Activated naive CD4-positive, alpha-beta T cell treated with anti-CD3 and anti-CD28 coated beads, Interleukin-2, amount 50 U/mL, for 16 hours (primary cell): ENCODE measurements at places on chromosomes 1 and 21.

DNA sequence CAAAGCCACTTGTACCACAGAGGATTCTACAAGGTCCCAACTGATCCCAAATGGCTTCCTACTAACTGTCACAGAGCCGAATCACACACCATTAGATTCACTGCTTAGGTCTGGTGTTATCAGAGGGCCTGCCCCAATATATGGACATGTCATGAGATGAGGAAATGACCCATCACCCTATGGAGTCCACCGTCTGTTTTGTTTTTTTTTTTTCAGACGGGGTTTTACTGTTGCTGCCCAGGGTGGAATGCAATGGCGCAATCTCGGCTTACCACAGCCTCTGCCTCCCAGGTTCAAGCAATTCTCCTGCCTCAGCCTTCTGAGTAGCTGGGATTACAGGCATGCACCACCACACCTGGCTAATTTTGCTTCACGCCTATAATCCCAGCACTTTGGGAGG lies 83.8 kb upstream of the ETS2 start:
- no peak for DNase-seq

- no peak for DNase-seq
Observed at GRCh38 chr1:61220536-61220935, 138.2 kb downstream of the NFIA start.

DNA sequence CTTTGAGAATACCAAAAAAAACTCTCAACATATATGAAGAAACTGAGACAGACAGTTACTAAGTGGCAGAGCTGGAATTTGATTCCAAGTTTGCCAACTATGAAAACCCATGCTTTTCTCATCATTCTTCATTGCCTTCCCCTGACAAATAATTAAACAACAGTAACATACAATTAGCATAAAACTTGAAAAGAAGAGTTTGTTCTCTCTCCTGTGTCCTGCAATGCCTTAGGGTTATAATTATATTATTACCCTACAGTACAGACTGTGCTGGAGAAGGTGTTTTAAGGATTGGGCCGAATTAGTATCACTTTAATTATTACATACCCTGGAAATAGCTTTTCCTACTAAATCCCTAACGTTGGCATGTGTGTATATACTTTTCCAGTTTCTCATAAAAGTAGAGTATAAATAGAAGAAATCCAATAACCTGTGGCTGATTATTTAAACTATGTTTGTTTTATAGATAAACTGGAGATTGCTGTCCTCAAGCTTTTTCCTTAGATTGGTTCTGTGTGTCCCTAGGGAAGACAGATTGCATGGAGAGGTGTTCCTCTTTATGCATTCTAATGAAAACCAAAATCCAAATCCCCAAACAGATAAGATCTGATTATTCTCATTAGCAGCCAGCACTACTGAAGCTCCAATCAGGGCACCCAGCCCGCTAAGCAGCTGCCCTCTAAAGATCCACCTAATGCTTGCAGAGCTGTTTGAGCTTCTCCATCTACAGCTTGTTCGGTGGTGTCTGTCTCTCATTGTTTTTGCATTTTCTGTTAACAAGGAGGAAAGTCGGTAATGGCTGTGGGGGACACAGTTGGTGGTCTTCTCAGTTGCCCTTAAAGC lies 156.3 kb downstream of the TM2D1 start:
- DNase-seq = no peak

DNA sequence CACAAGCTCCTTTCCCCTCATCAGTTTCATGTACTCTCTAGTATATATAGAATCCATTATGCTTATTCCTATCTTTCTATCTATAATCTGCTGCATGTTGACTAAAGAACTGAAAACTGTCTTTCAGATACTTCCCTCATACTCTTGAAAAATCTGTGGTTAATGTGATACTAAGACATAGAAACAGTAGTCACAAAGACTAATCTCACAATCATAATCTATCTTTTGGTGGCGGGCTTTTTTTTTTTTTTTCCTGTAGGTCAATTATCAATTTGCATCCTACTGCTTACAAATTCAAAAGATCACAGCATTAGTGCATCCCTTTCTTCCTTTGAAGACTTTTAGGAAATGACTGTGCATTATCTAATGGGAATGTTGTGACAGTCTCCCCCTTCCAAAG lies 4.7 kb downstream of the UBR4 start:
- DNase-seq = no peak

DNA sequence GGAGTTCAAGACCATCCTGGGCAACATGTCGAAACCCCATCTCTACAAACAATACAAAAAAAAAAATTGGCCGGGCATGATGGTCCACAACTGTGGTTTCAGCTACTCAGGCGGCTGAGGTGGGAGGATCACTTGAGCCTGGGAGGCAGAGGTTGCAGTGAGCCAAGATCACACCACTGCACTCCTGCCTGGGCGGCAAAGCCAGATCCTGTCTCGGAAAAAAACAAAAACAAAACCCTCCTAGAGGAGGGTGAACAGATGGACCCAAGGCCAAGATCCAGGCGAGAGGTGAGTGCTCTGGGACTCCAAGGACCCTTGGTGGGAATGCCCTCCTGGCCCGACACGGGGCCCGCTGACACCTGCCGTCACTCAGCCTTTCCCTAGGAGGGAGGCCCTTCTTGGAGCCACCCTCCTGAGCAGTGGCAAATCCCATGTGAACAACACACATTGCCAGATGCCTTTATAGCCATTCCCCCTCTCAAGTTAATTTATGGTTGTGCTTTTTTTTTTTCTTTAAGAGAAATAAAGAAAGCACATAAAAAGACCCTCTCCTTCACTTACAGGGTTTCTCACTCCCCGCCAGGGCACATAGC lies 380 bp downstream of the TFF2 start:
- no peak for DNase-seq

- no peak for DNase-seq
Observed at GRCh38 chr21:15976807-15977206, 247.0 kb downstream of the USP25 start.

DNA sequence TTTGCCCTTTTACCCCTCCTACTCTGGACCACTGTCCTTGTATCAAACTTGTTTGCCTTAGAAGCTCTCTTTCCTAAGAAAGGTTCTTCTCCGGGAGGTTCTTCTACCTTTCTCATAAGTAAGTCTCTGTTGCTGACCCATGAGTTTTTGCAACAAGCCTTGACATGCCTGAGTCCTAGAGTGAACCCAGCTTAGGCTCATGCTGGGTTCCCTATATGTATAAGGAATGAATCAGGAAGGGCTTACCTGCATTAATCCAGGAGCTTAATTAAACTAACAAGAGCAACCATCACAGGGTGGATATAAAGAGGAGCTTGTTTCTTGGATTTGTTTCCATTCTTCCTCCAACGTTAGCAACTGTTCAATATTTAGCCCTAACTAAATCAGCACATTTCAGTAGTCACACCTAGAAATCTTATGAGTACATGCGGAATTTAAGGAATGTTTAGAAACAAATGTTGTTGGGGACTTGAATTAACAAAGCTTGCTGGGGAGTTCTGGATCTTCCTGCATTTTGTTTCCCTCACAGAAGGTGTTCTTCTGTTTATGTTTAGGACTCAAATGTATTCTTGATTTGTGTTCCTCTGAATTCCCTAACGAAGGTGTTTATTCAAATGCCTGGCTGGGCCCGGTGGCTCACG lies 64.3 kb upstream of the RAB3GAP2 start:
- DNase-seq = no peak
